ENCODE measurements at places on chromosomes 5 and 9. TPM values are rescaled to one million over a fixed set of nuclear protein-coding genes. Genes with fewer than 3 reads are reported as not detected.

DNA sequence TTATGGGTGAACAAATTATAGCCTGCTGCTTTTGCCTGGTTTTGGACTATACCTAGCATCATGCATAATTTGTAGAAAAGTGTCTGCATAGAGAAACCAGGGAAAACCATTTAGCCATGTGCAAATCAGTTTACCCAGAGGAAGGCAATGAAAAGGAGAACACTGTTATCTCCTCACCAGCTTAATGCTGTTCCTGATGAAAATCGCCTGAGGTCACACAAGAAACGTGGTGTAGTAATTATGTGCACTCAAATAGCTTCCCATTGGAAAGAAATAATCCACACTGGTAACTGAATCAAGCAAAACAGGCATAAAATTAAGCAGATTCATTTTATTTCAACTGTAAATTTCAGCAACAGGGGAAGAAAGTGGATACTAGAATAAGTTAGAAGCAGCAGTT lies 51.7 kb upstream of the FAM240B start:
- no peaks in the 10 kb centered on the region for H3K27me3 ChIP-seq
- no peak overlapping the region for H3K4me3 ChIP-seq
- no peaks in the 10 kb centered on the region for H3K4me1 ChIP-seq
- H3K27ac ChIP-seq, result no peak overlapping the region

- H3K4me1 ChIP-seq, result no peaks in the 10 kb centered on the region
These were observed 15.6 kb upstream of the DMXL1 start for GRCh38 chr5:119055294-119055693.

GRCh38 chr5:27316271-27316650 lies 277.9 kb upstream of the CDH9 start:
- H3K4me3 ChIP-seq, result no peak overlapping the region
- H3K36me3 ChIP-seq, result no peaks in the 10 kb centered on the region
- H3K27me3 ChIP-seq, result no peaks in the 10 kb centered on the region
- DNase-seq, result no peak
- no peak overlapping the region for H3K27ac ChIP-seq
- H3K4me1 ChIP-seq, result no peaks in the 10 kb centered on the region

DNA sequence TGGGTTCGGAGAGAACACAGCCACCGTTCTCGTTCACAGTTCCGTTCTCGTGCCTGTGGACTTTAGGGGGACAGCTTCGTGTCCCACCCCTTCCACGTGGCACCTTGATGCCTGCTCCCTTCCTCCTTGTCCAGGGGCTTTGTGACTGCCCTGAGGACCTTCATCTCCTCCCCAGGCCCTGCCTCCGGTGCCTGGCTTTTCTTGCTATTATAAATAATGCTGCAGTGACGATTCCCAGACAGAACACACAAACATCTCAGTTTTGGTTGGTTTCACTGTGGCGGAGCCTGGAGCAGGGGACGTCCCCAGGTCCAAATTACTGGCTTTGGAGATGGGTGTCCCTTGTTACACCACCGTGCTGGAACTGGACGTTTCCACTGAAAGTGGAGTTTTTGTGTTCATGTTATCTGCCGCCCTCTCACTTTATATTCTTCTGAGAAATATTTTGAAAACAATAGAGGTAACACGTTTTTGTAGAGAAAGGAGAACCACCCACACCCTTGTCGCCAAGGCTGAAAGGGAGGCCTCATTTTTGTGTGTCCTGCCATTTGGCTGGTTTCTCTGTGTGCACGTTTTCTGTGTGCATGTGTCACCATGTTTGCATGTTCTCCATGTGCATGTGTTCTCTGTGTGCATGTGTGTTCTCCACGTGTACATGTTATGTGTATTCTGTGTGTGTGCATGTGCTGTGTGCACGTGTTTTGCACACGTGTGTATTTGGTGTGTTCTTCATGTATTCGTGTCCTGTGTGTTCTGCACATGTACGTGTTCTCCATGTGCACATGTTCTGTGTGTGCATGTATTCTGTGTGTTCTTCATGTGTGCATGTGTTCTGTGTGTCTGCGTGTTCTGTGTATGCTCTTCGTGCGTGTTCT lies 24.2 kb downstream of the WNK2 start:
- H3K4me3 ChIP-seq, result no peak overlapping the region
- peaks cover 20% of the 10 kb centered on the region for H3K36me3 ChIP-seq
- H3K4me1 ChIP-seq, result peaks cover 32% of the 10 kb centered on the region
- H3K27ac ChIP-seq, result no peak overlapping the region

- H3K27ac ChIP-seq, result no peak overlapping the region
- DNase-seq, result no peak
- H3K27me3 ChIP-seq, result no peaks in the 10 kb centered on the region
- H3K4me3 ChIP-seq, result no peak overlapping the region
- H3K36me3 ChIP-seq, result peaks cover 31% of the 10 kb centered on the region
These were observed 83.1 kb upstream of the PLPP6 start for GRCh38 chr9:4579001-4579400.

BAAT gene
- total RNA-seq, result 18.6 TPM

FREM1 gene
- not detected for total RNA-seq

MED7 gene
- 21.2 TPM for total RNA-seq

Measured in Calu3 (cell line).